Globus pallidus (tissue), 1 donor: ENCODE measurements at places on chromosomes 16 and 17.

GRCh38 chr17:82884970-82885353, 45.1 kb upstream of the ZNF750 start:
- DNase-seq: no peak

DNA sequence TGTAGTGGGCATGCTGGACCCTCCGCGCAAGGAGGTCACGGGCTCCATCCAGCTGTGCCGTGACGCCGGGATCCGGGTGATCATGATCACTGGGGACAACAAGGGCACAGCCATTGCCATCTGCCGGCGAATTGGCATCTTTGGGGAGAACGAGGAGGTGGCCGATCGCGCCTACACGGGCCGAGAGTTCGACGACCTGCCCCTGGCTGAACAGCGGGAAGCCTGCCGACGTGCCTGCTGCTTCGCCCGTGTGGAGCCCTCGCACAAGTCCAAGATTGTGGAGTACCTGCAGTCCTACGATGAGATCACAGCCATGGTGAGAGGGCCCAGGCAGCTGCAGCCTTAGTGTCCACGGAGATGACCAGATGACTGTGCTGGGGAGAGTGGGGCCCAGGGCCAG, 22.3 kb downstream of the ATP2A1 start:
- DNase-seq: no peak

DNA sequence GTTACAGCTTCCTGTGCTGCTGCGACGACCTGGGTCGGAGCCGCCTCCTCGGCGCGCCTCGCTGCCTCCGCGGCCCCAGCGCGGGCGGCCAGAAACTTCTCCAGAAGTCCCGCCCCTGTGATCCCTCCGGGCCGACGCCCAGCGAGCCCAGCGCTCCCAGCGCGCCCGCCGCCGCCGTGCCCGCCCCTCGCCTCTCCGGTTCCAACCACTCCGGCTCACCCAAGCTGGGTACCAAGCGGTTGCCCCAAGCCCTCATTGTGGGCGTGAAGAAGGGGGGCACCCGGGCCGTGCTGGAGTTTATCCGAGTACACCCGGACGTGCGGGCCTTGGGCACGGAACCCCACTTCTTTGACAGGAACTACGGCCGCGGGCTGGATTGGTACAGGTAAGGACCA, 746 bp downstream of the HS3ST2 start:
- DNase-seq: no peak

- DNase-seq: peak; percentile 56
Measured at GRCh38 chr16:9820476-9821246, 361.6 kb downstream of the GRIN2A start.

- no peak for DNase-seq
Measured at GRCh38 chr17:12729086-12729485, 60.2 kb upstream of the ARHGAP44 start.

GRCh38 chr16:17459903-17460521, 10.7 kb downstream of the XYLT1 start:
- no peak for DNase-seq

GRCh38 chr17:27264068-27264812, 29.7 kb upstream of the WSB1 start:
- no peak for DNase-seq

DNA sequence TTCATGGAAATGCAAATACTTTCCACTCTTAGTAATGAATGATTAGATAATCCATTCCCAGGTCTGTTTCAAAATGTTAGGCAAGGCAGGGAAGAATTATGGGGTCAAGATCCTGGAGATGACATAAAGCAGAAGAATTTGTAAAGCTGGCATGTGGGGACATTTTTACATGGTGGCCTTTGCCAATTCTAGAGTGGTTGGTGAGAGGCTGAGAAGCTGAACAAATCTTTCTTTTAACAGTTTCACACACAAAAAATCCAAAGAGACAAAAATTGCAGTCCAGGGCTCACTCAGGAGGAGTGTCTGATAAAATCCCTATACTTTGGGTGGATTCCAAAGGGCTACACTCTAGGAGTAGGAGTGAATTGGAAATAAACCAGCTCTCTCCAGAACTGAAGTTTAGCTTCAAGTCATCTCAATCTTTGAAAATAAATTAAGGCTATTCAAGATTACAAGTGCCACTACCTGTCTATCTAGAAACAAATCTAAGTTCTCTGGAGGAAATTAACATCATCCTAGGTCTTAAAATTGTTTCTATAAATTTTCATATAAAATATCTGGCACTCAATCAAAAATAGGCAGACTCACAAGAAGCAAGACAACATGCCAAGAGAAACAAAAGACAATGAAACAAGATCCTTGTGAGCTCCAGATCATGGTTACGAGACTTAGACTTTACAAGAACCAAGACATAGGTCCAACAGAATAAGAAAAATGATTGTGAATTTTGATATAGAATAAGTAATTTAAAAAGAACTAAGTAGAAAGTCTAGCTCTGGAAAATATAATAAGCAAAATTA, 113.0 kb upstream of the AXIN2 start:
- DNase-seq: no peak

- no peak for DNase-seq
Measured at GRCh38 chr17:50180111-50180510, 14.3 kb downstream of the SGCA start.

- DNase-seq: no peak
Measured at GRCh38 chr16:22369221-22369811, 5.1 kb downstream of the CDR2 start.

DNA sequence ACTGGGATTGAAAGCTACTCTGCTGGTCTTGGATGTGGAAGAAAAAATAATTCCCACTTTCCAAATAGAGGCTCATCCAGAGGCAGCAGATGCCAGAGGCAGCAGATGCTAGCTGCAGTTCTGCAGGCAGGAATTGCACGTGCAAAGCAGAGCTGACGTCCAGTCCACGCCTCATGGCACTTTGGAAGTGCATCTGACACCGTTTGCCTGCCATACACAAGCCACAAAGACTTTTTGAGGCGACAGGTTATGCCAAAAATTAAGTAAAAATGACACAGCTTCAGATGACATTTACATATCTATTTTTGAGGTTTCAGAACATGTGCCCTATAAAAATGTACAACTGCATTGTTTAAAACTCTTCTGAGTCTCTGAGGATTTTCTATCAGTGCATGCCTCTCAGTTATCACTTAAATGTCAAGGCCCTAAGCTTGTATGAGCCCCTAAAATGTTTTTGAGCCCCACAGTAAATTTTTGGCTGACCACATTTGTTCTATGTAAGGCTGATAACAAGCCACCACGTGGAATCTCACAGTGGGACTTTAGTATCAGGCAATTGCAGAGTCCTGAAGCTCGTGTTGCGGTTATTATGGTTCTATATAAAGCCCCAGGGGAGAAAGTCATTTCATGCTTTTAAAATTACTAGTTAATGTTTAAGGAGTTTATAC, 239.2 kb downstream of the PRKCA start:
- DNase-seq: no peak

- DNase-seq: peak; percentile 53
Measured at GRCh38 chr17:38550661-38551060, 55.1 kb downstream of the SRCIN1 start.

GRCh38 chr17:61312406-61313295, 87.0 kb upstream of the TBX2 start:
- no peak for DNase-seq

DNA sequence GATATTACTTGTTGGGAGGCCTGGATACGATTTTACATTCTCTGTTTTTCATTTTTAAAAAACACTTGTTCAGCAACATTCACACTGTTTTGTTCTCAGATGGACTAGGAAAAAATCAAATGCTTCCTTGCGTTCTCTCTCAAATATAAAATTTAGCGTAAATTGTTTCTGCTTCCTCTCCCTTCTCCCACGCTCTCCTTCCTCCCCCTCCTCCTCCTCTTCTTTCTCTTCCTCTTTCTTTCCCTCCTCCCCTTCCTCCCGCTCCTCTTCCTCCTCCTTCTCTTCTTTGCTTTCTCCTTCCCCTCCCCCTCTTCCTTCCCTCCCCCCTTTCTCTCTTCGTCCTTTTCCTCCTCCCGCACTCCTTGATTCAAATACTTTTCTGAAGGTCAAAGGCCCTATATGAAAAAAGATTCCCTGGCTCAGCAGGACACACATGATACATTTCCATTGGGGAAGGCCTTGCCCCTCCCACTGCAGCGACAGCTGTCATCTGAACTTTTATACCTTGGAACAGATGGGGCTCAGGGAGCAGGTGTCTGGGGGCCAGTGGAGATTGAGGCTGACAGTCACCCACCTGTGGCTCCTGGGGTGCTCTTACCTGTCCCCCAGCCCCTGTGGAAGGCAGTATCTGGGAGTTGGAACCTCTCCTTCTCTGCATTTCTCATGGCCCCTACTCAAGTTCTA, 99.4 kb upstream of the SDK2 start:
- DNase-seq: no peak

DNA sequence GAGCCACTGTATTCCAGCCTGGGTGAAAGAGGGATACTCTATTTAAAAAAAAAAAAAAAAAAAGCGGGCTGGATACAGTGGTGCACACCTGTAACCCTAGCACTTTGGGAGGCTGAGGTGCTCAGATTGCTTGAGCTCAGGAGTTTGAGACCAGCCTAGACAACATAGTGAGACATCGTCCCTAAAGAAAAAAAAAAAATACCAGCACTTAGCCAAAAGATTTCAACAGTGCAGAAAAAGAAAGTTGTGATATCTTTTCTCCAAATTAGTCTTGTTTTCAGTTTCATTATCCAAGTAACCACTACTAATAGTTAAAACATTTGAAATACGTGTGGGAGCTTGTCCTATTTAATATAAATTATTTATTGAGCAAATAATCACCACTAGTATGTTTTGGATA, 48.7 kb downstream of the TENT4B start:
- no peak for DNase-seq

DNA sequence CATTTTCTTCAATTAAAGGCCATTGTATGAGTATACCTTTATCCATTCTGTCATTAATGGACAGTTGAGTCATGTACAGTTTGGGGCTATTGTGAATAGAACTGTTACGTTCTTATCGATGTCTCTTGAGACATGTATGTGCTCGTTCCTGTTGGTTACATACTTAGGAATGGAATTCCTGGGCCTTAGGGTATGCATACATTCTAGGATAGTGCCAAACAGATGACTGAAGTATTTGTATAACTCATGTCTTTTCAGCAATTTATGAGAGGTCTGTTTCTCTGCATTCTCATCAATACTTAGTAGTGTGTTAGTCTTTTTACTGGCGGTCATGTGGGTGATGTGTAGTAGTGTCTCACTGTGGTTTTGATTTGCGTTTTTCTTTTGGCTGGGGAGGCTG, 81.2 kb downstream of the USP22 start:
- DNase-seq: no peak
